Activated CD4-positive, alpha-beta T cell treated with anti-CD3 and anti-CD28 coated beads, Interleukin-2, amount 10 ng/mL, durations not matched to agents 7 days and 5 days (primary cell): ENCODE measurements at places on chromosomes 1 and 21.

- DNase-seq: peak; percentile 45
These were observed 758 bp downstream of the RAD54L start for GRCh38 chr1:46248122-46248920.

DNA sequence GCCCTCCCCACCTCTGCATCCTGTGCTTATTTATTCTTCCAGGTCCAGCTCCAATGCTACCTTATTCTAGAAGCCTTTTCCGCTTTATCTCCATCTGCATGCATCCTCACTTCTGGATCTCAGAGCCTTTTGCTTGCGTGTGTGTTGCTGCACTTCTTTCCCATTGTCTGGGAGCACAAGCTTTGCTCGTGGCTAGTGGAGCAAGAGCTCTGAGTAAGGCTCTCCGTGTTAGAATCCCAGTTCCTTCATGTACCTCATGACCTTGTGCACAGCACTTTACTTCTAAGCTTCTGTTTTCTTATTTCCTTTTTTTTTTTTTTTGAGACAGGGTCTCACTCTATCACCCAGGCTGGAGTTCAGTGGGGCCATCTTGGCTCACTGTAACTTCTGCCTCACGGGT lies 140.0 kb upstream of the POU3F1 start:
- DNase-seq: no peak

- DNase-seq: no peak
These were observed 339.6 kb downstream of the PDE4B start for GRCh38 chr1:66132324-66132723.

GRCh38 chr21:28239340-28239739 lies 753.3 kb downstream of the LTN1 start:
- DNase-seq: no peak

GRCh38 chr1:236228411-236228810 lies 53.3 kb downstream of the ERO1B start:
- DNase-seq: no peak

- DNase-seq: no peak
These were observed 12.2 kb upstream of the CD34 start for GRCh38 chr1:207923121-207923520.

DNA sequence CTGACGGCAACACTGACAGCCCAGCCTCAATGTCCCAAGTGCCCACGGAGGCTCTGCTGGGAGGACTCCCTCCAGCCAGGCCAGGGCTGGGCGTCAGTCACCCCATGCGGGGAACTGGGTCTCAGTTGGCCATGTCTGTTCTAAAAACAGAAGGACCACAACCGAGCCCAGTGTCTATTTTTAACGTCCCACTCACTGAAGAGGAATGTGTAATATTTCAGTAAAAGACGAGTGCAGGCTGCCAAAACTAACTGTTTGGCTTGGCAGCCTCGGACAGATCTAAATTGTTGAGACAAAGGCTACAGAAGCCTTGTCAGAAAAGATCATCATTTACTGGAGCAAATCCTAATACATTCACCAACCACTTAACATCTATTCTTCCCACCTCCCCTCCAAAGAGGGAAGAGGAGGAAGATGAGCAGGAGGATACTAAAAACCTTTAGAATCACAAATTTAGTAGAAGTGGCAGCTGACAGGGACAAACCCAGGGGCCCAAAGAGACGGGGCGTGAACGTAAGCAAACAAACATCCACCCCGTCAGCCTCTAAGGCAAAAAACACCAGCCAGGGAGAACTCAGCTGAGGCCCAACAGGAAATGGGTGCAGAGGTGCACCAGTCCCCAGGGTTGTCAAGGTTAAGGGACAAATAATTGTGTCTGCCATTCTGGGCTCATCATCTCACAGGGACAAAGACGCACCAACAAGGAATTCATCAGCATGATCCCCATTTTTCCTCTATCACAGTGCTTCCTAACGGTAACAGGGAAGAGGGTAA lies 18.7 kb downstream of the C1orf198 start:
- DNase-seq: no peak

DNA sequence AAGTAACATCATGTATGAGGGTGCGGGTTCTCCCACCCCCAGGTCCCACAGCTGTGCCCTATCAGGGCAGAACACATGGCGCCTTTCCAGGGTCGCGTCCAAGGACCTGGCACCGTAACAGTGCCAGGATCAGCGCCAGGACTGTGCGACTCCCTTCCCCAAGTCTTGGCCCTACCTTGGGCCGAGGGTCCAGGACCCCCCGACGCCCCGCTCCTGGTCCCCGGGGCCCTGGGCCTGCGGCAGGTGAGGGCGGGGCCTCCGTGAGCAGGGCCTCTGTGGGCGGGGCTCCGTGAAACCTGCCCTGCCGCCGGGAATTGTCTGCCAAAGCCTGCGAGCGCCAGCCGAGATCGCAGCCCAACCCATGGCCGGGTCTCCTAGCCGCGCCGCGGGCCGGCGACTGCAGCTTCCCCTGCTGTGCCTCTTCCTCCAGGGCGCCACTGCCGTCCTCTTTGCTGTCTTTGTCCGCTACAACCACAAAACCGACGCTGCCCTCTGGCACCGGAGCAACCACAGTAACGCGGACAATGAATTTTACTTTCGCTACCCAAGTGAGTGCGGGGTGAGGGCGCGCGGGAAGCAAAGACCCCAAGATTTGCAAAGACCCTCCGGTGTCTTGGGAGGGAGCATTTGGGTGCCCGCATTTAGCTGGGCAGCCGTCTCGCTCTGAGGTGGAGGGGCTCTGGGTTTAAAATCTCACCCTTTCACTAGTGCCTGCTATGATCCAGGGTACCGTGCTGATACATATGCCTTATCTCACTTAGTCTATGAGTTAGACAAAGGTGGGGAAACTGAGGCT lies at the start of gene RHBG:
Gene RHBG (plus strand): TSS at position 323 of the 796 bp plus-strand sequence. CDS start 39 bp downstream, at position 362.
- DNase-seq: no peak

DNA sequence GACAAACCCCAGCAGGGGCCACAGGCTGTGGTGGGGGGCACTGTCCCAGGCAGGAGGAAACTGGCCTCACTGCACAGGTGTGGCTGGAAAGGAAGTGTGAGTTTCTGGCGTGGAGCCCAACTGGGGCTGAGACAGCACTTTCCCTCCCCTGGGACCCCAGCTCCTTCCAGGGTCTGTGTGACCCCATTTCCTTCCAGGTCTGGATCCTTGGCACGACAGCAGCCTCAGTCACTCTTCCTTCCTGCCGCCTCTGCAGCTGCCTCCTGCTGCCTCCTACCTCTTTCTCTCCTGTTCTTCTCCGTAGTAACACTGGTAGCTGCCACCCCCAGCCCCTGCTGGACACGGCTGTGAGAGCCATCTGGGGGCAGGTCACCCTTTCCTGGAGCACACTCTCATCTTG lies 88.0 kb downstream of the SIK1 start:
- DNase-seq: no peak

DNA sequence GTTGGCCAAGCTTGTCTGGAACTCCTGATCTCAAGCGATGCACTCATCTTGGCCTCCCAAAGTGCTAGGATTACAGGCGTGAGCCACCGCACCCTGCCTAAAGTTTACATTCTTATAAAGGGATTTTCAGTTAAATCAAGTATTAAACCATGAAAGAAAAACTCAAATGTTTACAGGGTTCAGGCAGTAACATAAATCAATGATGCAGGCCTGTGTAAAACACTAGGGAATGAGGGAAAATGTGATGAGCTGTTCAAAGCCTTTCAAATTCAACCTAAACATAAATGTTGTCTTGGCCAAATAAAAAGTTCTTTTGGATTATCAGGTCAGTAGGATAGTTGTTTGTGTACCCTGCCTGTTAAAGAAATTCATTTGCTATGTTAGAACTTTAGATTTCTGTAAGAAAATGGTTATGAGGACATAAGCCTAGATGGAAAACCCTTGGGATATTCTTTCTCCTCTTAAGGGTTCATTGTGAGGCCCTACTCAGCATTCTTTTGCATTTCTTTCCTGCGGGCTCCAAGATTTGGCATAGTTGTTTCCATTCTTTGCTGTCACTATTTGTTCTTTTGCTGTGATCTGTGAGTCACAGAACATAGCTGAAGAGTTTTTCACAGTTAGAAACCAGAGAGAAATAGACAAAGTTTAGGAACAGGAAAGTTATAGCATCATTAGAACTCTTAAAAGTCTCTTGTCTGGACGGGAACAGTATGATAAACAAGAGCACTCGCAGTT lies 8.9 kb upstream of the ZRANB2 start:
- no peak for DNase-seq

GRCh38 chr1:233667741-233668140 lies 53.8 kb downstream of the KCNK1 start:
- DNase-seq: no peak

DNA sequence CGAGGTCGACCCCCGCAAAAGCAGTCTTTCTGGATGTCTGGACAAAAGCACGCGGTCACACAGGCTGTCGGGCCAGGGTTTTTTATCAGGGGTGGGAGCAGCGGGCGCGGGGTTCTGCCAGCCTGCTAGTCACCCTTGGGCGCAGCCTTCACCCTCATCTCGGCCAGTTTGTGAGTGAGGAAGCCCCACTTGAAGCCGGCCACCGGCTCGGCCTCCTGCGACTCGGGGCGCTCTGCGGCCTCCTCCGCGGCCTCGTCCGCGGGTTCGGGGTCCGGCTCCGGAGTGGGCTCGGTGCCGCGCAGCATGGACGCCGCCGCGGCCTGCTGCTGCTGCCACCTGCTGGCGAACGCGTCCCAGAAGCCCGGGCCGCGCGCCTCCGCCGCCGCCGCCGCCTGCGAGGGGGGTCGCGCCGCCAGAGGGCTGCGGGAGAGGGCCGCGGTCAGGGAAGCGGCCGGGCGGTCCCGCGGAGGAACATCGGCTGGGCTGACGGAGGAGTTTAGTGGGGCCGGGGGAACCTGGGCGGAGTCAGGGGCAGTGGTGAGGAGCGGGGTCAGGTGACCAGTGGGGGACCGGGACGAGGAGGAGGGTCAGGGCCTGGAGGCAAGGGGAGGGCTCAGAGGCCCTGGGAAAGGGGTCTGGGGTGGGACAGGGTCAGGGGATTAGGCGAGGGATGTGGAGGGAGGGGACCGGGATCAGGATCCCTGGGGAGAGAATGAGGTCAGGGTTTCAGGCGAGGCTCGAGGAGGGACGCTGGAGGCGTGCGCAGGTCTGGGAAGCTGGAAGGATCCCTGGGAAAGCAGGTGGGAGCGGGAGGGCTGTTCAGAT lies 4.5 kb downstream of the C1orf232 start:
- DNase-seq: peak; percentile 50

GRCh38 chr21:42121794-42122193 lies 50.7 kb downstream of the UMODL1 start:
- no peak for DNase-seq

DNA sequence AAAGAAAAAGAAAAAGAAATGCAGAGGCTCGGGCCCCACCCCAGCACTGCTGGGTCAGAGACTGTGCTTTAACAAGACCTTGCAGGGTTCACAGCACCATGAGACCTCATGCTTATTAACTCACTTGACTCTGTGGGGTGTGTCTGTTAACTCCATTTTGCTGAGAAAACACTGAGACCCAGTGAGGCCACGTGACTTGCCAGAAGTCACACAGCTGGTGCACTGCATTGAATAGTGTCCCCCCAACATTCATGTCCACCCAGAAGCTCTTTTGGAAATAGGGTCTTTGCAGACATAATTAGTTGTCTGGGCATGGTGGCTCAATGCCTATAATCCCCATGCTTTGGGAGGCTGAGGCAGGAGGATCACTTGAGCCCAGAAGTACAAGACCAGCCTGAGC lies 39.7 kb downstream of the CHD5 start:
- DNase-seq: no peak

DNA sequence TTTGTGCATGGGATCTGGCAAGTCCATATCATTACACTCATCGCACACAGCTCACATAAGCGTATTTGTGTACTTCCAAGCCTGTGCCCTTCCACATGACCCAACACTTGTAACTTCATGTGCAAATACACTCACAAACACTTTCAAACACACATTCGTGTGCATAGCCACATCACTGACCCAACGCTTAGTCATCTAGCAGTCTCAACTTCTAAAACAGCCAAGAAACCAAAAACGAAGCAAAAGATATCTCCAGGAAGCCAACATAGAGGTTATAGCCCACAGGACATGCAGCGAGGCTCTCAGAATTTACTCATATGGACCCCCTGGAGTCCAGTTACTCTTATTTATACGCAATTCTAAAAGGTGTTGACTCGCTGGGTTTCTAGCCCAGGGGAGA lies 10.9 kb upstream of the GOLT1A start:
- DNase-seq: no peak

DNA sequence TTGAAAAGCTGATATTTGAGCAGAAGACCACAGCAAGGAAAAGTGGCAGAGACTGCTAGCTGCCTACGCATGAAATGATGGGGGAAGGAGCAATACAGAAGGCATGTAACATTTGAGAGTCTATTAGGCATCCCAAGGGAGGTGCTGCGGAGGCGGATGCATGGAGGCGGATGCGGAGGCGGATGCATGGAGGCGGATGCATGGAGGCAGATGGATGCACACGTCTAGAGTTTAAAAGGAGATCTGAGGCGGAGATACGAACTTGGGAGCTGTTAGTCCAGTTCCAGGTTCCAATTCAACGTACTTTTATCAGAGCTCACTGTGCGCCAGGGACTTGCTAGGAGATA lies 744 bp upstream of the DDX20 start:
- DNase-seq: peak; percentile 41

GRCh38 chr1:23422241-23422877 lies 2.2 kb downstream of the TCEA3 start:
- DNase-seq: peak; percentile 79

GRCh38 chr1:92075311-92075710 lies at the start of gene SETSIP:
Gene SETSIP (minus strand): TSS chr1:92075411. CDS start chr1:92075411, 0 bp downstream.
- DNase-seq: no peak

DNA sequence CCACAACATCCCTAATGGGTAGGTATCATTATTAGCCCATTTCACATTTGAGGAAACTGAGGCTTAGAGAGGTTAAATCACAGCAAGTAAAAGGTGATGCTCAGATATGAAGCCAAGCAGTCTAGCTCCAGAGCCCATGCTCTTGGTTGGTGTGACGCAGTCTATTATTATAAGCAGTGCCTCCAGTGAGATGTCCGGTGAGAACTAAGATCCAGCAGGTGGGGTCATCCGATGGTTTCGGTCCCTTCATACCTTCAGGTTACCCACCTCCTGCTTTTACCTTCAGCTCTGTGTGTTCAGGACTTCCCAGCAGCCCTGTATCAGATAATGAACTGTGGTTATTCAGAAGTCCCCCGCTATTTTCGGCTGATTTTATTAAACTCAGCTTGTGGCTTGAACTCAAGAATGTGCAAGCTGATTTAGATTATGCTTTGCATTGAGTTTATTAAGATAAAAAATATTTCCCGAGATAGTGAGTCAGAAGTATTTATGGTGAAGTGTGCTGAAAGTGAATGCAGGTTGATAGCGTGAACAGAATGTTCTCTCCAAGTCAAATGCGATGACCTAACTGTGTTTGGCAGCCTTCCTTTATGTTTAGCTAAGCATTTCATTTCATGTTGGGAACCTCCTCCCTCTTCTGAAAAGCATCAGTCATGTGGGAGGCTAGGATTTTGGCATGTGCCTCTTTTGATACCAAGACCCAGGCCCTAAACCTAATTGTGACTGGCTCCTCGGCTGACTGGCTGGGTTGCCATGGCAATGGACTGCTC lies 160.9 kb upstream of the UBE2U start:
- DNase-seq: no peak

GRCh38 chr1:200976634-200977033 lies 46.9 kb downstream of the KIF21B start:
- no peak for DNase-seq
